ENCODE measurements at places on chromosomes 16 and 17.

GRCh38 chr16:25771216-25771615, 79.5 kb downstream of the HS3ST4 start:
- DNase-seq = no peak

GRCh38 chr17:72388765-72389473, 268.1 kb downstream of the SOX9 start:
- DNase-seq = no peak

- DNase-seq = peak; percentile 71
Observed at GRCh38 chr17:3796110-3796821, 4.7 kb downstream of the ITGAE start.

DNA sequence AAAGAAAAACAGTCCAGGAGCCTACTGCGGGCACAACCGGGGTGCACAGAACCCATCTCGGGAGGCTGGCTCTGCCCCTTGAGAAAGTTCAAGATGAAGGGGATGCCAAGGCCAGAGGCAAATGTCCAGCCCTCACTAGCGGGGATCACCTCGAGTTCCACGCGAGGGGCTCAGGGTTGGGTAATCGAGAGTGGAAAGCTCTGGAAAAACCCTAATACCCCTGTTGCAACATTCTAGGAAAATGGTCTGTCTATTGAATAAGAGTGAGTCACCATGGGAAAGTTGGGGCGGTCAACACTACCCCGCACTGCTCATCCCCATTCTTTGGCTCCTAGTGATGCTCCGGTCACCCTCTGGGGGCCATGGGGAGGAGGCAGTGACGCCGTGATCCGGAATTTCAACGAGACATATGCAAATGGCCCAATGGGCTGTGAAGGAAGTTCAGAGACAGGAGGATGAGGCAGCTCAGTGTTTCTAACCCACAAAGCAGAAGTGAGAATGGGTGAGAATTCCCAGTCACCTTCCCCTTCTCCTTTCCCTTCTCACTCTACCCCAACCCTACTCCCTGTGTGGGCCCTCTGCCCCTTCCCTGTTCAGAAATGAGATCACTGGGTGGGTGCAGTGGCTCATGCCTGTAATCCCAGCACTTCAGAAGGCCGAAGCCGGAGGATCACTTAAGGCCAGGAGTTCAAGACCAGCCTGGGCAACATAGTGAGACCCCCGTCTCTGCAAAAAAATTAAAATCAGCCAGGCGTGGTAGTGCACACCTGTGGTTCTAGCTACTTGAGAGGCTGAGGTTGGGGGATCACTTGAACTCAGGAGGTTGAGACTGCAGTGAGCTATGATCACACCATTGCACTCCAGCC, 22.4 kb downstream of the SOCS3 start:
- no peak for DNase-seq

DNA sequence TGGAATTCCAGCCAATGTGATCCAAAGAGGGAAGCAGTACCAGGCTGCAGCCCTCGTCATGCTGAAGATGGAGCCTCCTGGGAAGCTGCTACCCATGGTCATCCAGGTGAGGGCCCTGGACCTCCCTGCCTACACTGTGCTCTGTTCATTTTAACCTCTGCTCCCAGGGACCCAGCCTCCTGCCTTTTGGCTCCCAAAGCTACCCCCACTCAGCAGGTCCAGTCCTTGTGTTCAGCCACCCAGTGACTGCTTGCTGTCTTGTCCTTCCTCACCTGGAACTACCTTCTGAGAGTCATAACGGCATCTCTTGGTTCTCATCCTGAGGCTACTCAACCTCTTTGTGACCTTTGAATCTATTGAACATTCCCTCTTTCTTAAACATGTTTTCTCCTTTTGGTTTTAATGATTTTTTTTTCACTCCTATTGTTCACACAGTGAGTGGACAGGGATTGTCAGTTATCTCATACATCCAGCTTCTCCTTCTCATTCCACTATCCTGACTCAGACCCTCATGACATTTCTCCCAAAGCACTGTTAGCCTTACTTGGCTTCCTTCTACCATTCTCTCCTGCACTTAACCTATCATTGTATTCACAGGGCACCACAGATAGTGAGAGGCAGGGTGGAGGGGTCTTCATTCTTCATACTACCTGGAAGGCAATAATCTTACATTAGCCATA, 53.3 kb downstream of the GOSR1 start:
- DNase-seq = no peak

DNA sequence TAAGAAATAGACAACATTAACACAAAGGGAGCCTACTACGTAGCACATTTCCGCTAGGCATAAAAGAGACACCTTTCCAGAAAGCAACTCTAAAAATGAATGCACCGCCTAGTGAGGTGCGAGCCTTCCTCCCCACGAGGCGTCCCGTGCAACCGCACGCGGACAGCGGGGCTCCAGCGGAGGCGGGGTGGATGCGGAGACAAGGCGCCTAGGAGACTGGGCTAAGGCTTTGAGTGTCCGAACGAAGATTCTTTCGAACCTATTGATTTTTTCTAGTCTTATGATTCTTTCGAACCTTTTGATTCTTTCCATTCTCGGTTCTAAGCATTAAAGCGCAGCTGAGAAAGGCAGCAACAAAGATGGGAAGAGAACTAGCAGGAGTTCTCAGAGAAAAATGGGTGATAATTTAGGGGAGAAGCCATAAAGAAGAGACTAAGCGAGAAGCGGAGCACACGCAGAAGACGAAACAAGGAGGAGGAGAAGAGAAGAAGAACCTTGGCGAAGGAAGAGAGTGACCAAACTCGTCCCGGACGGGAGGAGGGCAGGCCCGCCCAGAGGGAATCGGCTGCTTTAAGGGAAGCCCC, 394 bp upstream of the CPD start:
- peak; percentile 10 for DNase-seq

DNA sequence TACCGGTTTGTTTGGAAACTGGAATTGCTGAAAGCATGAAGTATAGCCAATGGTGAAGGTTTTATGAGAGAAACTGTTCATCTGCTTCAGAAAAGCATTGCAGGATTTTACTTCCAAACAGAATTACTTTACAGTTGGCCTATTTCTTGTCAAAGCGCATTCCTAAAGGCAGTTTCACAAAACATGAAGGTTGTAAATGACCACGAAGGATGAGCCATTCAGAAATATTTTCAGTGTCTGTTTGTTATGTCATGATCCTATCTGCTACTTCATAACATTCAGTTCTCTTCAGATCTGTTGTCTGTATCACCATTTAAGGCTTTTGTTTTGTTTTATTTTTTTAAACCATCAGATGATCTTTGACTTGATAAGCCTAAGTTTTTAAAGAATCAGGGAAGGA, 45.7 kb downstream of the AATF start:
- DNase-seq = no peak

GRCh38 chr16:75087375-75087979, 29.1 kb downstream of the LDHD start:
- DNase-seq = no peak

DNA sequence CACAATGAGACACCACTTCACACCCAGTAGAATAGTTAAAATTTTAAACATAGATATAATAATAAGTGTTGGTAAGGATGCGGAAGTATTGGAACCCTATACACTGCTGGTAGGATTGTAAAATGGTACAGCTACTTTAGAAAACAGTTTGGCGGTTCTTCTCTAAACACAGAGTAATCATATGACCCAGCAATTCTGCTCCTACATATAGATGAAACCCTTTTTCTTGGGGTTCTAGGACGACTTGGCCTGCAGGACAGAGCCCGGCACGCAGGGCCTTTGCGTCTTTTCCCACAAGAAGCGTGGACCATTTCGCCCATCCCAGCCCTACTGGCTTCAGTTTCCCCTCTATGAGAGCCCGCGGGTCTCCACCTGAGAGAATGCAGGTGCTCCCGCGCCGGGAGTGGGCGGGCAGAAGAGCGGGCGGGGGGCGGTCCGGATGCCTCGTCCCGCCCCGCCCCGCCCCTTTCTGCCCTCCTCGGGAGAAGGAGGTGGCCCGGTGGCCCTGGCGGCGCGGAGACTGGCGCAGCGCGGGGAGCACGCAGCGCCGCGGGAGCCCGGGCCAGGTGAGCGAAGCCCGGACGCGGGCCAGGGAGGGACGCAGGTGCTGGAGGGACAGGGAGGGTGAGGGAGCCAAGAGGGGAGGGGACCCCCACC, at the start of gene SDR42E2:
Gene SDR42E2, plus strand, starts transcription at position 508 of the 657 bp plus-strand sequence. CDS start 3,077 bp downstream, outside the sequence.
- DNase-seq = peak; percentile 5

GRCh38 chr17:78040440-78041385, 82.2 kb downstream of the TNRC6C start:
- no peak for DNase-seq

GRCh38 chr17:49525831-49526741, 31.0 kb downstream of the NGFR start:
- DNase-seq = no peak

DNA sequence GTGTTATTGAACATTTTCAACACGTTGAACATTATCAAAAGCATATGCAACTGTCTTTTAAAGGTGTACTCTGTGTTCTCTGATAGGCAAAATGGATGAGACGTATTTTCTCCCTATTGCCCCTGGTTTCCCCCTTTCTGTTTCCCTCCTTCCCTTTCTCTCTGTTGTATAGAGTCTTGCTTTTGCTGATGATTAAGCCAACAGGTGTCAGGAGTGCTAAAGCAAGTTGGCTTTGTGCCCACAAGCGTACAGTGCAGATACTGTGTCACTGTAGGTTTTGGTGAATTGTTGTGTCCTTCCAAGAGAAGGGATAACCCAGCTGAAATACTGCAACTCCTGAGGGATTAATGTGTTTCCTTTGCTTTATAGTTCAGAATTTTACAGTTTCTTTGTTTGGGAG, 74.4 kb downstream of the COX10 start:
- no peak for DNase-seq

- DNase-seq = no peak
Observed at GRCh38 chr16:30030011-30030685, 923 bp downstream of the TLCD3B start.

DNA sequence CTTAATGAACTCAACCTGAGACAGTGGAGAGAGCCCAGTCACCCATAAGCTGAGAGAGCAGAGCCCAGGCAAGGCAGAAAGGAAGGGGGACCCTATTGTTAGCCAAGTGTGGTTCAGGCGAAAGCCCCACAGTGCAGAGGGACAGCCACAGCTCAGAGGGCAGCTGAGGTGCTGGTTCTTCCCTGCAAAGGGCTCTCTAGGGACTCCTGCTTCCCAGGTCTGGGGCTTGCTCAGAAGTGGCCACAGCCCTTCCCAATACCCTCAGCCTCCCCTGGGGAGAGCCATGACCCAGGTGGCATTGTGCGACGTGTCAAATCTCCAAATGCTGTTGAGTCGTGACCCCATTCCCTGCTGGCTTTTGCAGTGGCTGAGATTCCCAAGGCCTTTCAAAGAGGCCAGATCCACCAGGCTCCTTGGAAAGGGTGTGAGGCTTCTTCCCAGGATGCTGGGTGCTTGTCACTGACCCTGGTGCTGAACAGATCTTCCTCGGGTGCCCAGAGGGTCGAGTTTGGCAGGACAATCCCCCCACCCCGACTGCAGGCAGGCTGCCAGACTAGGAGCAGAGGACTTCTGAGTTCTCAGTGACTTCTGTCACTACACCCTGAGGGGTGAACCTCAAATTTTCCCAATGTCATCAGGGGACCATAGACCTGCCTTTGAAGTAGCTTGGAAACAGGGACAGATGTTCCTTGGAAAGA, 2.5 kb upstream of the CCL17 start:
- DNase-seq = no peak

DNA sequence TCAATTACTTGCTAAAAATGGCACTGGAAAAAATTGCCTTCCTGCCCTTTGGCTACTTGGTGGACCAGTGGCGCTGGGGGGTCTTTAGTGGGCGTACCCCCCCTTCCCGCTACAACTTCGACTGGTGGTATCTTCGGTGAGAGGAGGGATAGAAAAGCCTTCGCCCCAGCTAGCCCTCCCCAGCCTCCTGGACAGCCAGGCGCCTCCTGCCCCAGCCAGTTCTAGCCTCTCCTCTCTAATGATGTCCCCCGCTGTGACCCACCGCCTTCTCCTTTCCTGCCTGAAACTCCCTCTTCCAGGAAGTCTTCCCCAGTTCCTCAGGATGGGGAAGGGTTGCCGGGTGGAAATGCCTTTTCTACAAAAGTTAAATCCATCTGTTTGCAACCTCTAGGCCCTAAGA, 6.2 kb downstream of the ACE start:
- DNase-seq = no peak

DNA sequence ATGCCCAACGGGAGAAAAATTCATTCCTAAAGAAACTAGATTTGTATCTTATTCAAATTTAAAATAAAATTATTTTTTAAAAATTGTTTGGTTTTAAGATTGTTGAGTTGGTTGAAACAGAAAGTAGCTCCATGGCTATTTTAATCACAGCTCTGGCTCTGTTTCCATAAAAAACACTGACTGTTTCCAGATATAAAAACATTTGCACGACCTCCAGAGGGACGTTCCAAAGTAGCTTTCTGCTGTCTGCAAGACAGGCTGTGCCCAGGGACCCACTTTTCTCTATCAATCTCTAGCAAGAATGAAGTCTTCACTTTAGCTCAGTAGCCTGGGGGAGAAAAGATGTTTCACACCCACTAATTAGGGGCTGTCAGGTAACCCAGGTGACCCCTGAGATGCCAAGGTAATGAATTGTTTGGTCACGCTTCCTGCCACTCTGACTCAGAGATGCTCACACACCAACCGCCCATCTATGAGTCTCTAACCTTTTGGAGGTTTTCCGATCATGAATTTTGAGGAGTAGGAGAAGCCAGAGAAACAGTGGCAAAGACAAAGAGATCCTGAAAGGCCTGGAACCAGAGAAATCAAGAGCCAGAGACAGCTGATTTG, 220.1 kb upstream of the SOX9 start:
- DNase-seq = no peak

DNA sequence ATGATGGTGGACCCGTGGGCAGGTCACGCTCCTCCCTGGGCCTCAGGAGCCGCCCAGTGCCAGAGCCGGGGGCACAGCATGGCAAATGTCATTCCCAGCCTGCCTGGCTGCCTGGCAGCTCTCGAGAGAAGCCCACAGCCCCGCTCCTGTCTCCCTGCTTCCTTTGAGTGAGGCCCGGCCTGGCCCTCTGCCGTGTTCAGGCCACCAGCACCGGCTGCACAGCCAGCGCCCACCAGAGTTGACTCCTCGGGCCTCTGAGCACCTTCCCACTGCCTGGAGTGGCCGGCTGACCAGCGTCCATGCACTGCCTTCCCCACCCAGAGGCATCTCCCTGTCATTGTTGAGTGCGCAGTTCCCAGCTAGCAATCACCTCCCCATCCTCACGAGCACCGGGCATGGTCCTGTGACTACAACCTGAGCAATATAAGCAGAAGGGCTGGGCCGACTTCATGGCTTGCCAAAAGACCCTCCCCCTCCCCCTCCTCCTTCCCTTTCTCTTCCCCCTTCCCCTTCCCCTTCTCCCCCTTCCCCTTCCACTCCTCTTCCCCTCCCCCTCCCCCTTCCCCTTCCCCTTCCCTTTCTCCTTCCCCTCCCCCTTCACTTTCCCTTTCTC, 11.9 kb upstream of the SLC38A10 start:
- no peak for DNase-seq

DNA sequence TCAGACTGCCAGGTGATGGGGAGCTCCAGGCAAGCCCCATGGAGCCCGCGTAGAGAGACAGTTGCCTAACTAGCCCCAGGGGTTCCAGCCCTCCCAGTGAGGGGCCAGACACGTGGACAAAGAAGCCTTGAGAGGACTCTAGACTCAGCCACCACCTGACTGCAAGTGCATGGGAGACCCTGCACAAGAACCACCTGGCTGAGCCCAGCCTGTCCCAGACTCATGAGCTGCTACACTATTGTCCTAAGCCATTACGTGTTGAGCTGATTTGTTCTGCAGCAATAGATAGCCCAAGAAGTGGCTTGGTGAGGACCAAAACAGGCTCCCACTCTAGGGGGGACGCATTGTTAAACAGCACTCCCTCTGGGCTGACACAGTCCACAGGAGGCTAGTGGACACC, 37.6 kb upstream of the KLHDC4 start:
- no peak for DNase-seq

All from stimulated activated CD8-positive, alpha-beta memory T cell treated with anti-CD3 and anti-CD28 coated beads, Interleukin-4, amount 100 ng/mL, for 1 hour (primary cell).